AG04450 (cell line): ENCODE measurements at places on chromosomes 16 and 17.

GRCh38 chr16:49460786-49461470 lies 87.3 kb downstream of the C16orf78 start:
- no peak for DNase-seq

DNA sequence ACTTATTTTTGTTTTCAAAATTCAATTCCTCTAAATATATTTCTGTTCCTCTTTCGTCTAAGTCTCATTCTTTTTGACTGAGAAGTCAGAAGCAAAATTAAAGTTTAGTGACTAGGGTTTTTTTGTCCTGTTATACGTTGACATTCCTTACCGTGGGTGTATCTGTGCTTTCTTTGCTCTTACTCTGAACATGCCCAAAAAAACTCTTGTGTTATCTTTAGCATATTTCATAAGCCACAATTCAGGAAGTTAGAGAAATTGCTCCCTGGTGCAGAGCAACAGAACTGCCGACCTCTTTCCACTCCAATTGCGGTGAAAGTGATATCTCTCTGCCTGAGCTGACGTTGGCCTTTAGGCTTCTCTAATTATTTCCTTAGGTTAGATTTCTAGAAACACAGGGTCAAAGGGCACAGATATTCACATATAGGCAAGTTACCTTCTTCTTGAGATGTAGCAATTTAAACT lies 65.7 kb downstream of the CENPV start:
- peak; percentile 64 for DNase-seq

DNA sequence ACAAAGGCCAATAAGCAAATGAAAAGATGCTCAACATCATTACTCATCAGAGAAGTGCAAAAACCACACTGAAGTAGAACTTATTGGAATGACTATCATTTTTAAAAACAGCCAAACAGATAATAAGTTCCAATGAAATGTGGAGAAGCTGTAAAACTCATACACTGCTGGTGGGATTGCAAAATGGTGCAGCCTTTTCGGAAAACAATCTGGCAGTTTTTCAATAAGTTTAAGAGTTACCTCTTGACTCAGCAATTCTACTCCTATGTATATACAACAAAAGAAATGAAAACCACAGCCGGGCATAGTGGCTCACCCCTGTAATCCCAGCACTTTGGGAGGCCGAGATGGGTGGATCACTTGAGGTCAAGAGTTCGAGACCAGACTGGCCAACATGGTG lies 49.3 kb downstream of the AKAP10 start:
- DNase-seq = no peak

- no peak for DNase-seq
Observed at GRCh38 chr16:66275775-66276428, 90.6 kb upstream of the CDH5 start.

- DNase-seq = no peak
Observed at GRCh38 chr17:948284-948852, 31.2 kb downstream of the NXN start.

- no peak for DNase-seq
Observed at GRCh38 chr16:70779361-70779760, 21.6 kb downstream of the VAC14 start.

- DNase-seq = no peak
Observed at GRCh38 chr16:85157813-85158742, 45.8 kb upstream of the CIBAR2 start.

DNA sequence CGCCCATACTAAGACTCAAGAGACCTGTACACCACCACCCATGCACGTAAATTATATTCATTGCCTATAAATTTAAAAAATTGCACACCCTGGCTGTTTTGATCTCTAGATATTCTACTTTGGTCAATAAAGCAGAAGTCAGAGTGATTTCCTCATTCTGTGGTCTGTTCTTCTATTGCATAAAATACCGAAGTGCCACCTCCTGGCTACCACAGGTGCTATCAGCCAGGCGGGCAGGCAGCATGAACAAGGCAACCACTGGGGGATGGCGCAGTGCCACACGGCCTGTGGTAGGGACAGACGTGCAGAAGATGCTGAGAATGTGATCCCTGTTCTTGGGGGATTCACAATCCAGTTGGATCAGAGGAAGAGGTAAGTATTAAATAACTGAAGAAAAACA lies 122.3 kb downstream of the CDK5R1 start:
- DNase-seq = no peak

DNA sequence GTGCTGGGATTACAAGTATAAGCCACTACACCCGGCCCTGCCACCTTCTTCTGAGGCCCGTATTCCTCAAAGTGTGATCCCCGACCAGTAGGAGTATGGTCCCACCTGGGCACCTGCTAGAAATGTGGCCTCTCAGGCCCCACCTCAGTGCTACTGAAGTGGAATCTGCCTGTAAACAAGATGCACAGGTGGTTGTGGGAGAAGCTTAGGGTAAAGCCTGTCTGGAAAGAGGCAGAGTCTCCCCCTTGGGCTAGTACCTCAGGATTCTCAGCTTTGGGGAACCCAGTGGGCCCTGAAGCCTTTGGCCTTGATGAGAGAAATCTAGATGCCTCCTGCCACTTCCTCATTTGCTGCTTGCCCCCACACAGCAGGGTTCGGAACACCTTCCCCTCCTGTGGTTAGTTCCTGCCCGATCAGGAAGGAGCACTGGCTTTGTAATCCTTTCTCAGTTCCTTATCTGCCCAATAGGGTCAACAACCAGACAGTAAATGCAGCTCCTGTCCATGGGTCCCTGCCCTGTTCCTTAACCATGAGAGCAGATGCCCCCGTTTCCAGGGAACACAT lies 25.2 kb downstream of the TK2 start:
- no peak for DNase-seq
